ENCODE measurements at places on chromosomes 6 and 20. TPM values are rescaled to one million over a fixed set of nuclear protein-coding genes. Genes with fewer than 3 reads are reported as not detected.

LAMA4 gene
- not detected for total RNA-seq

MUC22 gene
- not detected for total RNA-seq

ERMARD gene
- total RNA-seq = 30.7 TPM

PGBD1 gene
- 2.0 TPM for total RNA-seq
